Naive thymus-derived CD8-positive, alpha-beta T cell (primary cell): ENCODE measurements at places on chromosomes 13 and 19.
A peak's percentile ranks its signal among the peaks of the same experiment; 100 is the strongest.

DNA sequence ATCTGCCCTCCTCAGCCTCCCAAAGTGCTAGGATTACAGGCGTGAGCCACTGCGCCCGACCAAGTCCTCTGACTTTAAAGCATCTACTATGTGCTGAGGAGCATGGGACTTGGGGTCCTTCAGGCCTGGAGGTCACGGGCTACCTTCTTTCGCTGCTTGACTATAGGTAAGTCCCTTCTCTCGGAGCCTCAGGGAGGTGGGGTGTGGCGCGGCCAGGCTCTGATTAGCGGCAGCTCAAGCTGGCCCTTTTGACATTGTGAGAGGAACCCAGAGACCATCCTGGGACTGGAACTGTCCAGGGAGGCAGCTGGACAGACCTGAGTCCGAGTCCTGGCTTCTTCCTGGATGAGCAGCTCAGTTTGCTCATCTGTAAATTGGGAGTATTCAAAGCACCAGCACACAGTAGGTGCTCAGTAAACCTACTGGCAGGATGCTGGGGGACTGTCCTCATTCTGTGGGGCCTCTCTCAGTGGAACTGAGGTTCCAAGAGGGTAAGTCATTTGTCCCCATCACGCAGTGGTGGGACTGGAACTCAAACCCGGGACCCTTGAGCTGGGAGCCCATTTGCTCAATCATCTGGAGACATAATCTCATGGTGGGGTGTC lies 780 bp downstream of the FCER2 start:
- no peak for DNase-seq

GRCh38 chr13:107373551-107373950 lies 805.6 kb upstream of the ARGLU1 start:
- no peak for DNase-seq

DNA sequence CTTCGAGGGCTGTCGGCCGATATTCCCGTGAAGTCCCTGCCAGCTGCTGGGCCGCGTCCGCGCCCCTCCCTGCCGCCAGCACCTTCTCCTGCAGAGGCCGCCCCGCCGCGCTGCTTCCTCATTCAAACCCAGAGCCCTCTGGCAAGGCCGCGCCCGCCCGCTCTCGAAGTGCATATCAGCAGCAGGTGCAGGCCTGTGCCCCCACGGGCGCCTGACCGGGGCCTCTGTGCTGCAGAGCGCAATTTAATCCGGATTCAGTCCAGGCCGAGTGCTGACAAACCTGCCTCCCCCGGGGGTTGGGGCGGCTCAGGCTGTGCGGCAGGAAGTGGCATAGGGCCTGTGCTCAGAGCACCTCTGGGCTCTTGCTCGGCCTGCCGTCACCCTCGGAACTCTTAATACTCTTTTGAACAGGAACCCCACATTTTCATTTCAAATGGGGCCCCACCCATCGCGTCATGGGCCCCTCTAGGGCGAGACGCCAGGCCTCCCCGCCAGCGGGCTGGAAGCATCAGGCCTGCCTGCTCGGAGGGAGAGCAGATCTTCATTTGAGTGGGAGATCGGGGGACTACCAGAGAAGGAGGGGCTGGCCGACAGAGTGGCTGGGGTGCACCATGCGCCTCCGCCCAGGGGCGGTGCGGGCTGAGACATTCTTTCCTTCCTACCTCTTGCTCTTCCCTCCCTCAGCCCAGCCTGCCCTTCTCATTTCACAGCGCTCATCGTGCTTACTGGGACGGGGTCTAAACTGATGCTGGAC lies 125.7 kb downstream of the TNFRSF19 start:
- DNase-seq, result peak; percentile 55

DNA sequence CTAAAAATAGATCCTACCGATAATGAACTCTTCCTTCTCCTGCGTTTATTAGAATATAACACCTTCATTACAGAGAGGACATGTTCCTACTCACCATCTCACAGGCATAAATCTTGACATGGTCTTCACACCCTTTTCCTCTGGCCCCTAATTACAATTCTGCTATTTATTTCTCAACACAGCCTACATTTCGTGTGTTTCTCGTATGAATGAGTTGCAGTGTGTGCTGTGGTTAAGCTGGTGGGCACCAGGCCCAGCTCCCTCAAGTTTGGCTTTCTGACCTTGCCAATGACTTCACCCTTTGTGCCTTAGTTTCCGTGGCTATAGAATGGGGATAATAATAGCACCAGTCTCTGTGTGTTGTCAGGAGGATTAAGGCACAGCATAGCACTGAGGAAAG lies 12.3 kb upstream of the KATNAL1 start:
- DNase-seq, result no peak

DNA sequence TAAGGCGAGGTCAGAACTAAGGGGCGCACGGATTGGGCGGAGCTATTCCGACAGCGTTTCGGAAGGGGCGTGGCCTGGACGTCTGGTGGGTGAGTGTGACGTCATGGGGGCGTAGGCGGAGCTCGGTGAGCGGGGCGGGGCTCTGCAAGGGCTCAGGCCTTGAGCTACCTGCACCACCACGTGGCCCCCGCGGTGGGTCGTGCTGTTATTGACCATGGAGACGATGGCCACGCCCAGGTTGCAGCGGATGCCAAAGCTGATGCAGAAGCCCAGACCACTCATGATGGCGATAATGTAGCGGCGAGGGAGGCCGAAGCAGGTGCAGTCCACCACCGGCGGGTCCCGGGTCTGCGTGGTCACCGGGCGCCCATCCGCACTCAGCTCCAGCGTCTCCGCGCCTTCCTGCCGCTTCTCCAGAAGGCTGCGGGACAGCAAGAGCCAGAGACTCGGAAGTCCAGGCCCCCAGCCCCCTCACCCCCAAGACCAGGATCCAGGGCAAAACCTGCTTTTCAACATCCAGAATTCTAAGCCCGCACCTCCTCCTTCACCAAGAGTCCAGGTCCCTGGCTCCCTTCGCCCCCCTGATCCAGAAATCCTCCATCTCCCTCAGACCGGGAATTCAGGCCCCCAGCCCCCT lies 4.8 kb downstream of the SLC17A7 start:
- DNase-seq, result peak; percentile 66

DNA sequence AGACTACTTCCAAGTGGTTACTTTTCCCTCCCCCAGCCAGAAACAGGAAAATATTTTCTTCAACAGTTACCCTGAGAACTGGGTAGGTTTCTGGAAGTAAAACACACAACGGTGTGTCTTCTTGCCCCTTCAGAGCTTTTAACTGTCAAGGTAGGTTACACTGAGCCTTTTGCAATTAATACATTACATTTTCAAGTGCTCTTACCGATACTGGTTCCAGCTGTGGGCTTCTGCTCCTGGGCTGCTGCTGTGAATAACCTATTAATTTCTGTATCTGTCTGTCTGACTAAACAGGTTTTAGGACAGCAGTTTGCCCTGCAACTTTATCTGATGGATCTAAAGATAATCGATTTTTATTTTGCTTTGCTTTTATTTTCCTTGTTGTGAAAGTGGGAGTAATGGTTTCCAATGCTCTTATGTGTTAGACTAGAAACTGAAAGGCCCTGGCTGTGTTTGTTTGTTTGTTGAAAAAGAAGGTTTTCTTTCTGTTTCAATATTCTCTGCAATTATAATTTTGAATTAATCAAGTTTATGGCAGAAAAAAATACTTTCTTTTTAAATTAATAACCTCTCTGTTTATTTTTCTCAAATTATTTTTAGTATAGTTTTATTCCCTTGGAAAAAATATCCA lies 196.7 kb upstream of the SLITRK6 start:
- DNase-seq, result no peak

DNA sequence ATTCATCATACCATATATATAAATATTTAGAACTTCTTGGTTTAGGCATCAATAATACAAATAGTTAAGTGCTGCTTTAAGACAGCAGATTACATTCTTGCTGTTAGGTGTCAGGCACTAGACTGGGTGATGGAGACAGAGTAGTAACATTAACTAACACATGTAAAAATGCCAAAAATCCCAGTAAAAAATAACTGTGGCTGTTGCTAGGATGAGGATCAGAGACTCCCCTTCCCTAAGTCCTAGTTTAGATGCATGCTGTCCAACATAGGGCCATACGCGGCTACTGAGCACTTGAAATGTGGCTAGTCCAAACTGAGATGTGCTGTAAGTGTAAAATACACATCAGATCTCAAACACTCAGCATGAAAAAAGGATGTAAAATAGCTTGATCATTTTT lies 94.7 kb downstream of the CDADC1 start:
- DNase-seq, result no peak

DNA sequence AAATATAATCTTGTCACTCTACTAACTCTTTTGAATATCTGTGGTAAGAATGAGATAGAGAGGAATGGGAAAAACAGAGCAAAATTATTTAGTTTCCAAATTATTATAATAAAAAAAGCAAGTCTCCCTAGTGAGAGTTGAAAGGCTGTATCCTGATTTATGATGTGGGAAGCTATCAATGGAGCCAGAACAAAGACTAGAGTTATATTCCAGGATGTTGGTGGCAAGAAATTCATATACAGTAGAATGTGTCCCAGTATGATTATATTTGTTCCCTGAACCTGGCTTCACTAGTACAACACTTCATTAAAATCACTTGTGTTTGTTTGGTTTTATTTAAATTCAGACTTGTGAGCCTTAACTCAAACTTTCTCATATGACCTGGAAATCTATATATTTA lies 630.3 kb downstream of the GPC5 start:
- DNase-seq, result no peak

GRCh38 chr13:111536075-111536642 lies 215.7 kb downstream of the TEX29 start:
- no peak for DNase-seq

GRCh38 chr13:100014621-100015020 lies 33.0 kb downstream of the ZIC2 start:
- DNase-seq, result no peak

- no peak for DNase-seq
Observed at GRCh38 chr13:107005577-107005976, 437.6 kb upstream of the ARGLU1 start.

GRCh38 chr19:15623711-15624318 lies 8.8 kb downstream of the CYP4F8 start:
- DNase-seq, result no peak

DNA sequence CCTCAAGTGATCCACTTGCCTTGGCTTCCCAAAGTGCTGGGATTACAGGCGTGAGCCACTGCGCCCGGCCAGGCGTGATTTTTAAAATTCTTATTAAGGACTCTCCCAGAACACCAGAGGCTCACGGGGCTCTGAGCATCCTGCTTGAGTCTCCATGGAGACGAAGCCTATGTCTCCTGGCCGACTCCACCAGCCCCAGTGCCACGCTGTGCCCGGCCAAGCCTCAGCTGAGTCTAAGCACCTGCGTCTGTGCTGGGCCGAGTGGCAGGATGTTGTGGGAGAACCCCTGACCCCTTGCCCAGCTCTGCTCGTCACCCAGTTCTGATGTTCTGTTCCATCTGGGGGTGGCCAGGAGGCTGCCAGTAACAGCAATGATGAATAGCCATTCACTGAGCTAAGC lies 3.9 kb upstream of the CELF5 start:
- no peak for DNase-seq

DNA sequence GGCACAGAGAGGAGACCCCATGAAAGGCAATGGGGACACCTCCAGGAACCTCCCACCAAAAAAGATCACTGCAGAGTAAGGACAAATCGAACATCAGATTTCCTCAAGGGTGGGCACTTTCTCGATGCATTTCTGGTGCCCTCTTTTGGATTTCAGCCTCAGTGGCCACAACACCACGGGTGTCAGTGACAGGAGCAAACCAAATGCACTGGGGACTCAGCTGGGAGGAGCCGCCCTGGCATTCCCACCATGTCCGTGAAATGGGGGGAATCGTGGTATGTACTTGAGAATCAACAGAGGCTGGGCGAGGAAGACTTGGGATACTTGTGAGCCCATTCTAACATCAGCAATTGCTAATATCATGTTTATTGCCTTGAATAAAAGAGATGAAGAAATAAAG lies 16.3 kb downstream of the FAM187B start:
- no peak for DNase-seq

DNA sequence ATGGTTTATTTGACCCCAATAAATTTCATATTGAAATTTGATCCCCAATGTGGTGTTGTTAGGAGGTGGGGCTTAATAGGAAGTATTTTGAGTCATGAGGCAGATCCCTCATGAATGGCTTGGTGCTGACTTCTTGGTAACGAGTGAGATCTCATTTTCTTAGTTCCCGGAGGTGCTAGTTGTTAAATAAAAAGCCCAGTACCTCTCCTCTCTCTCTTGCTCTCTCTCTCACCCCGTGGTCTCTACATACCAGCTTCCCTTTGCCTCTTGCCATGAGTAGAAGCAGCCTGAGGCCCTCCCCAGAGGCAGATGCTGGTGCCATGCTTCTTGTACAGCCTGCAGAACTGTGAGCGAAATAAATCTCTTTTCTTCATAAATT lies 39.4 kb upstream of the KATNAL1 start:
- DNase-seq, result no peak

- DNase-seq, result no peak
Observed at GRCh38 chr13:101308247-101309013, 107.9 kb downstream of the NALCN start.

DNA sequence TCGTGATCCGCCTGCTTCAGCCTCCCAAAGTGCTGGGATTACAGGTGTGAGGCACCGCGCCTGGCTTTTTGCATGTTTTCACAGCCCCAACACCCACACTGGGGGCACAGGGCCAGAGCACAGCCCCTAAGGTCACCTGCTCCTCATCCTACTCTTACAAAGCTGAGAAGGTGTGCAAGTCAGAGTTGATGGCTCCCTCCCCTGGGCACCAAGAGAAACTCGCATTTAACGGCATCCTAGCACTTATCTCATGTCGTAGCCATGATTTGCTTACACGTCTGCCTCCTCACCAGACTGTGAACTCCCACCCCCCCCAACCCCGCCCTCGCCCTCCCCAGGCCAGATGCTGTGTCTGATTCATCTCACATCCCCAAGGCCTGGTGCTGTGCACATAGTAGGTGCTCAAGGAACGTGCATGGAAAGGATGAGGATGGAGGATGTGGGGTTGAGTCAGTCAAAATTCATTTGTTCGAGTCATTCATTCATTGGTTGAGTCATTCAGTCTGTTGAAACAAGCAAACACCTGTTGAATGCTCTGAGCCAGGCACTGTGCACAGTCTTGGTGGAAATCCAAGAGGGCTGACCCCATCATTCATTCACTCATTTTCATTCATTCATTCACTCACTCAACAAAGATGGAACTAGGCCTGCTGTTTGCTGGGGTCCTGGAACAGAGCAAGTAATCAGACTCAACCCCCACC lies 11.3 kb downstream of the SHANK1 start:
- no peak for DNase-seq

DNA sequence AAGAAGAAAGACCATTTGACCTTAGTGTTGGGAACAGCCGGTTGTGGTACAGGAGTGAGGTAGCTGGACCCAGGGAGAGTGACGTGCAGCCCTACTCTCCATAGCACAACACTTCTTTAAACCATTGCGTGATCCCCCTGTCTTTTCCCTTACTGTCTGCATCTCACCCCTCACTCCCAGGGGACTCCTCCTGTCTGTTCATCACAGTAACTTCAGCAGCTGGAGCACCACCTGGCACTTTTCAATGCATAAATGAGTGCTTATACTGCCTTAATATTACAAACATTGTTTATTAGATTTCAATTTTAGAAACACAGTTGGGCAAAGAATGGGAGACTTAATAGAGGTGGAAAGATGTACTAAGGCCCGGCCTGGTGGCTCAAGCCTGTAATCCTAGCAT lies 285.5 kb downstream of the UQCRFS1 start:
- DNase-seq, result no peak
